Amniotic stem cell (primary cell): ENCODE measurements at places on chromosomes 4 and X.

DNA sequence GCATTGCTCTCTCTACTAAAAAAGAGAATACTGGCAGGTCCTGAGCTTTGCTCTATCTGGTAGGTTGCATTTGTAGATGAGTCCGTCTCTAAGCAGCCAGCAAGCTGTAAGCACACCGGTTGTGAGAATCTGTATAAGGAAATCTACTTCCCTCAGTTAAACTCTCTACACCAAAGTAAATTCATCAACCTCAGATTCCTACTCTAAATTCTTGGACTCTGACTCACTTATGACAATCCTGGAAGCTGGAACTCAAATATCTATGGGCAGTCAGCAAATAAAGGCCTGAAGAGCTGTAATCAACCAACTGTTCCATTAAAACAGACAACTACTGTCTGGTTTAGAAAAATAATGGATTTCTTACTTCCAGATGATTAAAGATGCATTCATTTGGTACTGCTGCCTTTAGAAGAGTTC, 37.9 kb downstream of the FAT1 start:
- peak; percentile 26 for DNase-seq

GRCh38 chr4:147836807-147837206, 104.9 kb downstream of the ARHGAP10 start:
- DNase-seq = no peak

GRCh38 chr4:74267998-74268606, 40.2 kb upstream of the EPGN start:
- no peak for DNase-seq

DNA sequence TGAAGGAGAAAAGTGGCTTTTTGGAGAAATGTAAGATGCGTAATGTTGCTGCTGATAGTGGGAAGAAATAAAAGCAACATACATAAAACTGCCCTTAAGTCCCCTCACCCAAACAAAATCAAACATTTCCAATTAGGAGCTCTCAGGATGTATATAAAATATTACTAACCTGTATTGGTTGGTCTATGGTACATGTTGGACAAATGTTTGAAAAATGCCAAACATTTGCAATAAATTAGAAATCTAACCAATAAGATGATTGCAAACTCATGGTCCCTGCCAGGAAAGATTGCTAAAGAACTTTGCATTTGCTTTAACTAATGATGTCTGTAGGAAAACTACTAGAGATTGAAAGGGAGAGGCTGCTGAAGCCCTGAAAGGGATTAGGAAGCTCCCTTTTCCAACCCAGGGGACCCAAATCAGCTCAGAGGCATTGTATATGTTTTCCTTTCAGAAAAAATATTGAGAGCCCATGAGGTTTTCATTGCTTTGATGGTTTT, 1.8 kb downstream of the SFRP2 start:
- DNase-seq = no peak

DNA sequence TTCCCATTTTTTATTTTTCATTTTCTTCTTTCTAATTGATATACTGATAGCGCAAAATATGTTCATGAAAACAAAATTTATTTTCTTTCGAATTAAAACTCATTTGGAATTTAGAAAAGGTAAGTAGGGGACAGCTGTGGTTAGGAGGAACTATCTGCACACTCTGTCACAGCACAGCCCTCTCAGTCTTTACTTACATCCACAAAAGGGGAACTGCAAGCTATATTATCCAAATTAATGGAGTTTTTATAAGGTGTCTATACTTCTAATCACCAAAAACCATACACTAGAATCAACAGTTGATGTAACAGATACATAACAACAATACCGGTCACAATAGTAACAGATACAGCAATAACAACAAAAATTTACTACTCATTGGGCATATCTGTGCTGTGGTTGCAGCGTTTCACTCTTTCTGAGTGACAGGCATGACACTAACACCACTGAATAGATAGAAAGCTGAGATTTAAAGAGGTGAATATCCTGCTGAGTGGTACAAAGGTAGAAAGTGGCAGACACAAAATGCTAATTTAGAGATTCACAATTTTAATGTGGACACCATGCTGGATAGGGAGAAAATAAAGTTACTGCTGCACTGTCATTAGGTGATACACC, 160.7 kb downstream of the PPP3CA start:
- no peak for DNase-seq

- DNase-seq = no peak
Measured at GRCh38 chrX:72366701-72367454, 61.2 kb upstream of the CITED1 start.

- DNase-seq = no peak
Measured at GRCh38 chr4:138021139-138021830, 220.9 kb downstream of the SLC7A11 start.

DNA sequence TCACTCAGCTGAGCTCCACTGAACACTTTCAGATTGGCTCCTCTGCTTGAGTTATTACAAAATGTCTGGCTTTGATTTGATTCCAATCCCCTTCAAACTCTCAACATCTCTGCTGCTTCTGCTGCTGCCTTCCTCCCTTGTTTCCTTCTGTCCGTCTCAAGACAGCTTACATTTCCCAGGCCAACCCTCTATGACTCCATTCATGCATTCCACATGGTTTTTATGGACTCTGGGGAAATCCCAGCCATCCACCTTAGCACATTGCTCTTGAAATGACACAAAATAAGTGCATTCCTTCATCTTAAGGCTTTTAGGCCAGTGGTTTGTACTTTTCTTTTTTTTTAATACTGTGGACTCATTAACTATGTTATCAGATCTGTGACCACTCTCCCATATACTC, 68.5 kb upstream of the TMEM164 start:
- no peak for DNase-seq

DNA sequence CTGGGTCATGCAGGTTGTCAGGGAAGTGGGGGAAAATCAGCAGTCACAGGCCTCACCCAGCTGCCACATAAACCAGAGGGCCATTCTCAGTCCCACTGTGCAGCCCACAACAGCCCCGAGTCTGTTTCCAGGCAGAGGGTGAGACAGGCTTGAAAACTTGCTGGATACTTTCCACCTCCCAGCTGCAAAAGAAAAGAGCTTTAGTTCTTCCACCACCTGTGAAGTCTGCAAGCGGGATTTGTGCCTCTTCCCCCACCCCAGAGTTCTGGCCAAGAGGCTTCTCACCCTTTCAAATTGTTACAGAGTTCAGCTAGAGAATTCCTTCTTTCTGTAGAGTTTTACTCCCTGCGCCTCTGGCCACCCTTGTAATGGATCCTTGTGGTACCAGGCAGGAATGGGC, 115.5 kb upstream of the ZDHHC15 start:
- no peak for DNase-seq

DNA sequence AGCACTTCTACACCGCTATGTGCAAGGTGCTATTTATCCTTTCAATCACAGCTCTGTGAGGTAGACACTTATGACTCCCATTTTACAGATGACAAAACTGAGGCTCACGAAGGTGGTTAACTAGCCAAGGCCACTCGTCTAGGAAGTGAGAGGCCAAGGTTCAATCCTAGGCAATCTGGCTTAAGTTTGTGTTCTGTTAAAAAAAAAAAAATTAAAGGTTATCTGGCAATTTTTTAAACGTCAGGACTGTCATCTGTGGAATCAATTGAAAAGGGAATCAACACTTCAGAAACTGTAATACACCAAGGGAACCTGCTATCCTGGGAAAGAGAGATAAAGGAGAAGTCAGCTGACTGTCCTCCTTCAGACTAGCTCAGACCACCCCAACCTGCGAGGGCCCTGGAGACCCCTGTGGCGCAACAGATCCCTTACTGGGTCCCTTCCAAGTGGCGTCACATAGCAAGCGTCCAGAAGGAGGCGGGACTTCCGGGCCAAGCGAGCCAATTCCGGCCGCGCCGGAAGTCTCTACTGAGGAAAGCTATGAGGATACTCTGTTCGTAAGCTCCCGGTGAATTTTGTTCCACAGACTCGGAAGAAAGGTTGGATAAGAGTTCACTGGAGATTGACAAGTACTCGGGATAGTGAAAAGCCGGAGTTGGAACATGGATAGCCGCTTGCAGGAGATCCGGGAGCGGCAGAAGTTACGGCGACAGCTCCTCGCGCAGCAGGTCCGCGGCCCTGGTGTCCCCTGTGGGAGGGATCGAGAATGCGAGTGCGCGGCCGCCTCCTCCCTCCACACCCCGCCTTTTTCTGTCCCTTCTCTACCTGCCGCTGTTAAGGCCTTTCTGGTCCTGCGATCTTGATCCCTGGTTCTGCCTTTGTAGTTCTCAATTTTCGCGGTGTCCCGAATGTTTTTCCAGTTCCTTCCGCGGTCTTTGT, at the start of gene METTL14:
Gene METTL14 (plus strand): TSS at position 520 of the 939 bp plus-strand sequence. CDS start 143 bp downstream, at position 663.
- peak; percentile 84 for DNase-seq

DNA sequence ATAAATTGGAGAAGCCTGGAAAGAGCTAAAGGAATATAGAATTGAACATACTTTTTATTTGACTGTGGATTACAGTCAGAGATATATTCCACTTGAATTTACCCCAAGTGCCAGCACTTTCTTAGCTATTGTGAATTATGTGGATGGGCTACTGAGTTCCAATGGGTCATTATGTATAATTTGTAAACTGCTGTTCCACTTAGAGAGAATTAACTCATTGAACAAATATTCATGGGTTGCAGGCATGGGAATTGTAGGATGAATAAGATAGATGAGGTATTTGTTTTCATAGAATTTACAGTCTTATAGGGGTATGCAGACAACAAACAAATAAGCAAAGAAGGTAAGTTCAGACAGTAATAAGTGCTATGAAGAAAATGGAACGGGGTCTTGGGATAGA, 195.7 kb downstream of the SHROOM3 start:
- DNase-seq = no peak

GRCh38 chr4:148436512-148436911, 5.7 kb downstream of the NR3C2 start:
- DNase-seq = no peak

DNA sequence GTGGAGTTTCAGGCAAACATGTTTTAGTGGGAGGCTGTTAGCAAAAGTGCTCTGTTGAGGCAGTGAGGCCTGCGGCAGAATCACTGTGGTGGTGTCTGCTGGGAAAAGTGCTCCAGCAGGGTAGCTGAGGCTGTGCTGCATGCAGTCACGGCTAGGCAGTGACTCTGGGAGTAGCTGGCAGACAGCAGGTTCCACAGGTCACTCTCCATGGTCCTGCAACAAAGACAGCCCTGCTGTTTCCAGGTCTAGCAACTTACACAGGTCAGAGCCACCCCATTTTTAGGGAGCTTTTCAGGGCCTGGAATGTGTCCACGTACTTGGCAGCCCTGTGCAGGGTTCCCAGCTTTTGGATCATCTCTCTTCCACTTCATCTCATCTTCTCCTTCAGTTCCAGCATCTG, 184.3 kb downstream of the NAA11 start:
- no peak for DNase-seq

GRCh38 chr4:84167093-84167492, 332.0 kb downstream of the NKX6-1 start:
- DNase-seq = no peak

- no peak for DNase-seq
Measured at GRCh38 chr4:1469607-1470392, 63.6 kb upstream of the NKX1-1 start.

DNA sequence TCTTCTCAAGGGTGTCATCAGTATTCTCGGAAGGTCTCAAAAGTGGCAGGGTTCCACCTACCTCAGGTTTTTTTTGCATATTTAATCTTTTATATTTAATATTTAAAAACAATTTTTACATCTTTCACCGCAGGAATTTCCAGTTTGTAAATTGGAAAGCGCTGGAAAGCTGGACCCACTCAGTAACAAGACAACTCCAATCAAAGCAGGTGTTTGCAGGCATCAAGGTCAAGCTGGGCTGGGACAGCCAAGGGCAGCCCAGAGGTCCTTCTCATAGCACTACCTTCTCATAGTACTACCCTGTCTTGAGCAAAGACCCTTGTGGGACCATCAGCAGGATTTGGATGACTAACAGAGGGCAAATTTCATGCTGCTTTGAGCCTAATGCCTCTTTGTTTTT, 160.1 kb downstream of the TET2 start:
- no peak for DNase-seq

GRCh38 chr4:163707873-163708272, 213.4 kb downstream of the TMA16 start:
- no peak for DNase-seq

- peak; percentile 56 for DNase-seq
Measured at GRCh38 chr4:134812611-134813010, 611.0 kb upstream of the PABPC4L start.

- no peak for DNase-seq
Measured at GRCh38 chrX:48533165-48533564, 6.3 kb upstream of the TBC1D25 start.

- DNase-seq = no peak
Measured at GRCh38 chrX:1322393-1322792, 14.2 kb upstream of the IL3RA start.

- DNase-seq = no peak
Measured at GRCh38 chrX:70354716-70355115, 64.8 kb downstream of the KIF4A start.

- no peak for DNase-seq
Measured at GRCh38 chr4:82886147-82886942, 4.6 kb downstream of the SEC31A start.

- no peak for DNase-seq
Measured at GRCh38 chr4:155666344-155667221, at the start of gene GUCY1A1. TSS of gene GUCY1A1 (plus strand) at chr4:155666848. CDS start at chr4:155696868, 30,020 bp downstream.

GRCh38 chr4:113732967-113733527, 28.5 kb downstream of the CAMK2D start:
- no peak for DNase-seq

GRCh38 chr4:94334962-94335361, 7.7 kb downstream of the HPGDS start:
- no peak for DNase-seq

DNA sequence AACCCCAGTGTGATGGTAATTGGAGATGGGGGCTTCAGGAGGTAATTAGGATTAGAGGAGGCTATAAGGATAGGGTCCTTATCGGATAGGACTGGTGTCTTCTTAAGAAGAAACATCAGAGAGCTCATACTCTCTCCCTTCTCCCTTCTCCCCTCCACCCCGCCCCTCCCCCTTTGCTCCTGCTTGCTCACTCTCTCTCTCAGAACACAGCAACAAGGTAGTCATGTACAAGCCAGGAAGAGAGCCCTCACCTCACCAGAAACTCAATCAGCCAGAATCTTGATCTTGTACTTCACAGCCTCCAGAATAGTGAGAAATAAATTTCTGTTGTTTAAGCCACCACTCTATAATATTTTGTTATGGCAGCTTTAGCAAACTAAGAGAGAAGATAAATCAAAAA, 4.5 kb downstream of the DDX60L start:
- DNase-seq = no peak

DNA sequence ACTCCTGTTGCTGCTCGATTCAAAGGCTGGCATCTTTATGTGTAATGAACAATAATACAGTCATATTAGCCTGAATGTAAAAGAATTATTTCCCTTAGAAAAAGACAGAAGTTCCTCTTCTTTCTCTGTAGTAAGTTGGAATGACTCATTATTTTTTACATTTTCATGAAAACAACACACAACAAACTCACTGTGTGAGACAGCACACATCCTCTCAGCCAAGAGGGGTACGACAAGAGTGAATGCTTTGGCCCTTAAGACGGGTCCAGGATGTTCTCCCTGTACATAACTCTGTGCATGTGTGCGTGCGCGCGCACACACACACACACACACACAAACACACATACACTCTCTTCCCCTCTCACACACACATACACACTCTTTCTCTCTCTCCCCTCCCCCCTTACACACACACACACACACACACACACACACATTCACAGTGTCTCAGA, 72.8 kb downstream of the MANBA start:
- DNase-seq = no peak
